ENCODE measurements at places on chromosomes 13 and 19.

GRCh38 chr19:55220525-55220924 lies 8.0 kb downstream of the TMEM86B start:
- DNase-seq, result no peak

DNA sequence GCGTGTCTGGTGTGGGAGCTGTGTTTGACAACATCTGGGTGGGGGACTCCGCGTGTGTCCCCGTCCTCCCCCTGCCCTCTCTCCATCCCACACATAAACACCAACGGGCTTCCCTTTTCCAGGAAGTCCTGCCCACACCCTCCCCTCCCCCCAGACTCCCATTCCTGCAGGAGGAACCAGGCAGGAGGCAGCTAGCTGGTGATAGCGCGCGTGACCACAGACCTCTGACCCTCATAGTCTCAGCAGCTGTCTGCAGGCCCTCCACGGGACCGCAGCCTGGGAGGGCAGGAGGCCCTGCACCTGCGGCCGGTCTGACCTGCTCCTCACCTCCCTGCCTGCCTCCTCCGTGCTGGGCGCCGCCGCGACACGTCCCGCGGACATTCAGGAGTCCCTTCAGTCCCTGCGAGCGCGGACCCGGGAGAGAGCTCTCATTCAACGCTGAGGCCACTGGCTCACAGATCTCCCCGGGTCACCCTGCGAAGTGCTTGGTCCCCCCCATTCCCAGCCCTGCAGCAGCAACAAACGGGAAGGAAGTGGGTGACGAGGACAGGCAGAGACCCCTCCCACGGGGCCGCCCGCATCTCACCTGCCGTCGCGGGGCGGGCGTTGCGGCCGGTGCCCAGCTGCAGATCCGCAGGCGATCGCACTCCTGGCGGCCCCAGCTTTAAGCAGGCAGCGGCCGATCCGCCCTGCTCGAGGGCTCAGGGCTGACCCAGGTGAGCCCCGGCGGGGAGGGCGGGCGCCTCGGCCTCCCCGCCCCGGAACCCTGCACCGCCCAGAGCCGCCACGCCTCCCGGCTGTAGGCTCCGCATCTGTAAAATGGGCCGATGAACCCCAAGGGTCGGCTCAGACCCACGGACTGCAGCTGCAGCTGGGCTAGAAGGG lies 1.1 kb upstream of the ACP5 start:
- DNase-seq, result no peak

GRCh38 chr13:111319521-111319920 lies 921 bp upstream of the TEX29 start:
- no peak for DNase-seq

GRCh38 chr19:30167206-30167868 lies 204.8 kb upstream of the ZNF536 start:
- DNase-seq, result no peak

DNA sequence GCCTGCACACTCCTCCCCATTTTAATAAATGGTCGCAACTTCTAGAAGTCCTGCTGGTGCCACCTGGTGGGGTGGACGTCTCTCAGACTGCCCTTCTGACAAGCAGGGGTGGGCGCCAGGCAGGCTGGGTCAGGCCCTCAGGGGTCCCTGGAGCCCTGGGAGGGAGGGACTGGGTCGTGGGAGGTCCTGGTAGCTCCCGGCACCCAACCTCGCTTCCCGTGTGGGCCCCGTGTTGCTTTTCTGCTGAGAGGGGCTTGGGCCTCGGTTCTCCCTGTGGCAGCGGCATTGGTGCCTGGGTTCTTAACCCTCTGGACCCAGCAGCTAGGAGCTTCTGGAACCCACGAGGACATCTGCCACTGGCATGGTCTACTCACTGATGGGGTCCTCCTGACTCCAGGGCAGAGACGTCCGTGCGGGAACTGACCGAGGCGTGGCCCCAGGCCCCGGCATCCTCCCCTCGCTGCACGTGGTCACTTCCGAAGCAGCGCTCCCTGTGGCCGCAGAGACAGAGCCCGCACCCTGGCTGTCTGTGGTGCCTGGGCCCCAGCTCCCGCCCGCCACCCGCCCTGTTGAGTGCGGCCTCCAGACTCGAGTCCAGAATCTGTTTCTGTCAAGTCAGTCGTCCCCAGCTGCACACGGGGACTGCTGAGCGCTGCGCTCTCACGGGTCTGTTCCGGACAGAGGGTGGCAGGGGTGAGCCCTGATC lies 6.0 kb upstream of the TMPRSS9 start:
- DNase-seq, result peak; percentile 77

- no peak for DNase-seq
These were observed 218.1 kb upstream of the ARGLU1 start for GRCh38 chr13:106786006-106786563.

- DNase-seq, result no peak
These were observed 50.3 kb upstream of the ANKRD10 start for GRCh38 chr13:110965038-110965754.

DNA sequence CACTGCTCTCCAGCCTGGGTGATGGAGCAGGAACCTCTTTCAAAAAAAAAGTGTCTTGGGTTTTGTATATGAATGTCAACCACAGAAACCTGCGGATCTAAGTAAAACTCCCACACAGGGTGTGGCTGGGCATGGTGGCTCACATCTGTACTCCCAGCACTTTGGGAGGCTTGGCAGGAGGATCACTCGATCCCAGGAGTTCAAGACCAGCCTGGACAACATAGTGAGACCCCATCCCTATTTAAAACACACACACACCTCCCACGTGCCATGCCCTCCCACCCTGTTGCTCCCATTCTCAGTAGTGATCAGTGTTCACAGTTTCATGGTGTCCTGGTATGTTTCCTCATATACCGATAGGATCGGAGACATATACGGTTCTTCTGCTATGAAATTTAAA lies 9.2 kb downstream of the TMED1 start:
- DNase-seq, result no peak

DNA sequence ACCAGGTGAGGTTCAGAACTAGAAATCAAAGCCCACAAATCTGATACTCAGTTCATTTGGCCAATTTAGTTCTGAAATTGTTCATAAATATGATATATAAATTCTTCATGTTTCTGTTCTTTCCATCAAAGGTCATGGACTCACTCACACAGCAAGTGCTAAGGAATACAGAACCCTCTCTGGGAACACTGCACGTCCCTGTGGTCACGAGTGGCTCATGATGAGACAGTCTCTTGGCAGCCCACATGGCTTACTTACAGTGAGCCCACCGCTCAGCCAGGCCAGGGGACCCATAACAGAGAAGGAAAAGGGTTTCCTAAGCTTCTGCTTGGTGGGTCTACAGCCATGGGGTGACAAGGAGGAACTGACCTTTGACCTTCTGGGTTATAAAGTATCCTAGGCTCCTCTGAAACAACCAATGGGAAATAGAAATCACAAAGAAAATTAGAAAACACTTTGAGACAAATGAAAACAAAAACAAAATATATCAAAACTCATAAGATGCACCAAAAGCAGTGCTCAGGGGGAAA lies 67.4 kb downstream of the CDADC1 start:
- DNase-seq, result no peak

DNA sequence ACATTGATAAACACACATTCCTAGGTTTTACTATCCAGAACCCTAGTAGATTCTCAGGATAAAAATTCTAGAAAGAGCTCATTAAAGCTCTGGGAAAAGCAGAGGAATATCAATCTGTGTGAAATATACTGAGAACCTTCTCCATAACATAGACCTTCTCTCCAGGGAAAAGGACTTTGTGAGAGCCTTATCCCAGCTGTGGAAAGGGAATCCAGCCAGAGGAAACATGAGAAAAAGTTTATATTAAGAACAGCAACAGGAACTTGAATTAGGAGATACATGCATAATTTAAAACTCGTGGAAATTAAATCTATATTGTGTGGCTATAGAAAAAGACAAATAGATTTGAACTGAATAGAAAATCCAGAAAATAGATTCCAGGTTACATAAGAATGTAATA lies 1639.9 kb downstream of the EFNB2 start:
- no peak for DNase-seq

DNA sequence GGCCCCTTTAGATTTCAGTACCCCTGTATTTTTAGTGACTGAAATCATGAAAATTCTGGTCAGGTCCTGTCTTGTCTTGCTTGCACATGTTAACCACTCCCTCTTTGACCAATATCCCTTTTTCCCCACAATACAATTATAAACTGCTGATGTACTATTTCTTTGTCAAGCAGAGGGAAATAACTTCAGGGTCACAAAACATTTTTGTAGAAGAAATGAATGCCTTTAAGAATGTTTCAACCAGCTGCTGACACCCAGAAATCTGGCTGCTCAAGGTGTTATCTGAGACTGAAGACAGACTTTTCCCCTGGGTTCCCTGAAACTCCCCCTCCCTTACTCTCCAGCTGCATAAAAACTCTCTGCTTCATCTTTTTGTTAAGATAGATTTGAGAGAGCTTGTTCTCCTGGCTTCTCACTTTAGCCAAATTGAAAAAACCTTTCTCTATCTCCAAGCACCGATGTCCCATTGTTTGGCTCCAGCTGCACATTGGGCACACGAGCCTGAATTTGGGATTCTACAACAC lies 18.4 kb upstream of the ACOD1 start:
- no peak for DNase-seq

DNA sequence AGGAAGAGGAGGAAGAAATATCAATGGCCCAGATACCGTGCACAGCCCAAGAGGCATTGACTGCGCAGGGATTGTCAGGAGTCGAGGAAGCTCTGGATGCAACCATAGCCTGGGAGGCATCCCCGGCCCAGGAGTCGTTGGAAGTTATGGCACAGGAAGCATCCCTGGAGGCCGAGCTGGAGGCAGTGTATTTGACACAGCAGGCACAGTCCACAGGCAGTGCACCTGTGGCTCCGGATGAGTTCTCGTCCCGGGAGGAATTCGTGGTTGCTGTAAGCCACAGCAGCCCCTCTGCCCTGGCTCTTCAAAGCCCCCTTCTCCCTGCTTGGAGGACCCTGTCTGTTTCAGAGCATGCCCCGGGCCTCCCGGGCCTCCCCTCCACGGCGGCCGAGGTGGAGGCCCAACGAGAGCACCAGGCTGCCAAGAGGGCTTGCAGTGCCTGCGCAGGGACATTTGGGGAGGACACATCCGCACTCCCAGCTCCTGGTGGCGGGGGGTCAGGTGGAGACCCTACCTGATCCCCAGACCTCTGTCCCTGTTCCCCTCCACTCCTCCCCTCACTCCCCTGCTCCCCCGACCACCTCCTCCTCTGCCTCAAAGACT lies 36.0 kb downstream of the KEAP1 start:
- DNase-seq, result no peak

DNA sequence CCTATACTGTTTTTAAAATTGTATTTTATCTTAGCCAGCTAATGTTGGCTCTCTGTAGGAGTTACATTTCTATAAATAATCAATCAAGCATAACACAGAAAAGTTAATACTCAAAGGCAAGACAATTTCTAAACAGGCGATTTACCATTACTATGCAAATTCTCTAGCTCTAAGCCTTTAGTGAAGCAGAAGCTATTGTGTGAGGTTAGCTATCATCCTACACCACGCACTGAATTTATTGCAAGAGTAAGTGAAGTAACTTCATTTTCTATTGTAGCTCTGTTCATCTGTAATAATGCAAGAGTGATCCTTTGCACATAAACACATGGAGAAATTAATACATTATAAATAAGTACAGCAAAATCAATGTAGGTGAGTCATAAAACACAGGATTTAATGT lies 439.3 kb downstream of the PCDH9 start:
- no peak for DNase-seq

GRCh38 chr13:87674247-87674738 lies 3.1 kb downstream of the SLITRK5 start:
- DNase-seq, result no peak

- no peak for DNase-seq
These were observed 247.2 kb downstream of the TEX29 start for GRCh38 chr13:111567637-111568036.

GRCh38 chr19:58305932-58306323 lies 751 bp downstream of the ERVK3-1 start:
- DNase-seq, result no peak

- no peak for DNase-seq
These were observed 16.0 kb downstream of the SPATA13 start for GRCh38 chr13:24176351-24177101.

DNA sequence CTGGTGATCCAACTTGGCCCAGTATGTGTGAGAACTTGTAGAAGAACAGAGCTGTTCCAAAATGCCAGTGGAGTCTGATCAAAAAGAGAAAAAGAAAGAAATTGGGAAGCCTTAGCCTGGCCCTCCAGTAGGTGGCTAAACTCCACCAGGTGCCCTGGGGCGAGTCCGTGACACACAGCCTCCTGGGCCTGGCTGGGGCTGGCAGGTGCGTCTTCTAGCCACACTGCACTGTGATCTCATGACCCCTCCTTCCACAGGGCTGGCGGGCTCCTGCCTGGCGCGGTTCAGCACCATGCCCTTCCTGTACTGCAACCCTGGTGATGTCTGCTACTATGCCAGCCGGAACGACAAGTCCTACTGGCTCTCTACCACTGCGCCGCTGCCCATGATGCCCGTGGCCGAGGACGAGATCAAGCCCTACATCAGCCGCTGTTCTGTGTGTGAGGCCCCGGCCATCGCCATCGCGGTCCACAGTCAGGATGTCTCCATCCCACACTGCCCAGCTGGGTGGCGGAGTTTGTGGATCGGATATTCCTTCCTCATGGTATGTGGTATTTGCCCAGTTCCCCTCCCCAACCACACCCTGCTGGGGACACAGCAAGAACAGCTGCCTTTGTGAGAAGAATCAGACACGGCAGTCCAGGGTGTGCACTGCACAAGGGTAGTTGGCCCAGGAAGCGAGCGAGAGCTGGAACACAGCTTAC lies 53.7 kb downstream of the RAB20 start:
- no peak for DNase-seq

- DNase-seq, result no peak
These were observed 82.8 kb downstream of the FRY start for GRCh38 chr13:32114284-32114950.

DNA sequence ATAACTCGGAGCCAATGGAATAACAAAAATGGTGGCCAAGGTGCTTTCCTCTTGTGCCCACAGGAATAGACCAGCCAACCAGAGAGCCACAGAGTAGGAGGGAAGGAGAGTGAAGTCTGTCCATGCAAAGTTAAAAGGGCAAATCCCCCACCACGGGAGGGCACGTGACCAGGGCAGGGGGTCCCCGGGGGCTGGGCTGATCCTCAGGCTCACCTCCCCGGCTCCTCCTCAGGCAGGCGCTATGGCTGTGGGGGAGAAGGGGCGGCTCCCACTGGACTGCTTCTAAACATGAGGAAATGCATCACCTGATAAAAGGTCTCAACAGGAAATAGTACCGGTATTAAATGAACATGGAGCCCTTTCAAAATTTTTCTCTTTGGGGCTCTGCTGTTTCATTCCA lies 73.2 kb upstream of the SLC15A1 start:
- DNase-seq, result no peak

Measured in posterior cingulate gyrus (tissue), 11 donors.